GM23248 (cell line): ENCODE measurements at places on chromosomes 11 and 22.

- no peak overlapping the region for H3K4me3 ChIP-seq
- H3K27ac ChIP-seq = no peak overlapping the region
- H3K4me1 ChIP-seq = peaks cover 11% of the 10 kb centered on the region
- no peak for DNase-seq
- no peaks in the 10 kb centered on the region for H3K36me3 ChIP-seq
- H3K27me3 ChIP-seq = no peaks in the 10 kb centered on the region
Observed at GRCh38 chr11:64124147-64124546, 41.8 kb downstream of the MACROD1 start.

- H3K4me3 ChIP-seq = no peak overlapping the region
- DNase-seq = no peak
- H3K27me3 ChIP-seq = no peaks in the 10 kb centered on the region
- no peaks in the 10 kb centered on the region for H3K36me3 ChIP-seq
- H3K4me1 ChIP-seq = peaks cover 3% of the 10 kb centered on the region; the same call in 1 of the 2 replicates
- H3K27ac ChIP-seq = no peak overlapping the region
Observed at GRCh38 chr22:41488076-41488475, 19.2 kb downstream of the ACO2 start.

- DNase-seq = no peak
- peaks cover 5% of the 10 kb centered on the region; the same call in 1 of the 2 replicates for H3K36me3 ChIP-seq
- H3K4me1 ChIP-seq = no peaks in the 10 kb centered on the region
- H3K4me3 ChIP-seq = no peak overlapping the region
- H3K27me3 ChIP-seq = no peaks in the 10 kb centered on the region
- H3K27ac ChIP-seq = no peak overlapping the region
Observed at GRCh38 chr22:37827056-37827455, 3.9 kb downstream of the GALR3 start.

DNA sequence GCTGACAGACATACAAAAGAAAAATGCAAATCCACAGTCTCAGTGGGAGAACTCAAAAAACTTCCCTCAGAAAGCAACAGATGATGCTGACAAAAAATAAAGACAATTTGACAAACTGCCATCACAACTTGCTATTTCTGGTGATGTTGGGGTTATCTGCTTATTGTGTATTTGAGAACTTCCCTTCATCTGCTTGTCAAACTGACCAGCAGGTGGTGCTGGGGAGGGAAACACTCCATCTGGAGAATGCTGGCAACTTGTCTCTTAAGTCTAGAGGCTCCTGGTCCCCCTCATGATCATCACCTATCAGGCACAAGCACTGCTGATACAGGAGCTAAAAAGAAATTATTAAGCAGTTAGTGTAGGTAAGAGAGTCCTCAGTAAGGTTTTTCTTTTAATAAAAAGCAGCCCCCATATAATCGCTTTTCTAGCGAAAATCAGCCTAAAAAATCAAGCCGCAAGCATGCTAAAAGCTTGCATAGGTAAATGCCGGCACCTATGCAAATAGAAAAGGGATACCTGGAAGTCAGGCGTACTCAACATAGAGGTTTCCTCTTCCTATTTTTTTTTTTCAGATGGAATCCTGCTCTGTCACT is 9.8 kb upstream of the FAM111B start:
- no peak overlapping the region for H3K27ac ChIP-seq
- peak; percentile 67 for DNase-seq
- peaks cover 34% of the 10 kb centered on the region for H3K27me3 ChIP-seq
- H3K4me3 ChIP-seq = no peak overlapping the region
- H3K36me3 ChIP-seq = no peaks in the 10 kb centered on the region
